ENCODE measurements at places on chromosomes 2 and 18.

DNA sequence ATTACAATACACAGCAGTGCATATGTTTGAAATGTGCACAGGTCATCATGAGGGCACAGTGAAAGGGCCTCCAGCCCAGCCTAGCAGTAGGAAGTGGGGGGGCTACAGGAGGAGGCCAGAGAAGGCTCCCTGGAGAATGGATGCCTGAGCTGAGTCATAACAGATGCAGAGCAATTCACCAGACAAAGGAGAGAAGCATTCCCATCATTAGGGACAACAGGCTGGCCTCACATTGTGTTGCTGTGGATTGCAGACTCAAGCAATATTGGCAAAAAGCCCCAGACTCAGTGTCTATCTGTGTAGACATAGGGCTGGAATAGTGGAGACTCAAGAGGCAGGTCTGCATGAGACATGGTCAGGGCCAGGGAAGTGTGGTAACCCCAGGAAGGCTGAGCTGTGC is 329.9 kb downstream of the DLGAP1 start:
- peak; percentile 47 for DNase-seq

- DNase-seq, result no peak
Measured at GRCh38 chr2:26941486-26941885, 29.0 kb upstream of the MAPRE3 start.

DNA sequence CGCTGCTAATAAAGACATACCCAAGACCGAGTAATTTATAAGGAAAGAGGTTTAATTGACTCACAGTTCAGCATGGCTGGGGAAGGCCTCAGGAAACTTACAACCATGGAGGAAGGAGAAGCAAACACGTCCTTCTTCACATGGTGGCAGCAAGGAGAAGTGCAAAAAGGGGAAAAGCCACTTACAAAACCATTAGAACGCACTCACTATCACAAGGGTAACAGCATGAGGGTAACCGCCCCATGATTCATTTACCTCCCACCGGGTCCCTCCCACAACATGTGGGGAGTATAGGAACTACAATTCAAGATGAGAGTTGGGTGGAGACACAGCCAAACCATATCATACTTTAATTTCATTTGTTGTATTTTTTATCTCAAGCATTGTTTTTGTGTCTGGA is 67.5 kb downstream of the ATP9B start:
- no peak for DNase-seq

DNA sequence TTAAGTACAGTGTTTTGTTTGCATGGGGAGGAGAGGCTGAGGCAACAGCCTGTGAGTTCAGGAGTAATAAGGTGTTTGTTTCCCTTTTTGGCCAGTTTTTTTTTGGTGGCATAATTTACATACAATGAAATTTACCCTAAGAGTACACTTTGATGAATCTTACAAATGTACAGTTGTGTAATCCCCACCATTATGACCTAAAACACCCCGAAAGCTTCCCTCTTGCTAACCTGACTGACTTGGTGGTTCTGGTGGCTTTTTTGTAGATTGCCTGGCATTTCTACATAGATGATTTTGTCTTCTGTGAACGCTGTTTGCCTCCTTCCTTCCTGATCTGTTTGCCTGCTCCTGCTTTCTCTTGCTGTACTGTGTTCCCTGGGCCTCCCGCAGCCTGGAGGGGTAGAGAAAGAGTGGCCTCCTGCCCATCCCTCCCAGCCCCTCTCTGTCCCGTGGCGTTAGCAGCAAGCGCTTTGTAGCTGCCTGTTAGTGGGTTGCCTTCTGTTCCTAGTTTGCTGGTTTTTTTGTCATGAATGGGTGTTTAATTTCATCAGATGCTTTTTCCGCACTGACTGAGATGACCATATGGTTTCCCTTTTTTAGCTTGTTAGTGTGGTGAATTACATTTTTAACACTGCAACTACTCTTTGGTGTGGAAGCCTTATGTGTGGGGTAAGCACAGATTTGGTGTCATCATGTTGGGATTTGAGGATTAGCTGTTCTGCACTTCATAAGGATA is 32.1 kb downstream of the ASAP2 start:
- peak; percentile 93 for DNase-seq

DNA sequence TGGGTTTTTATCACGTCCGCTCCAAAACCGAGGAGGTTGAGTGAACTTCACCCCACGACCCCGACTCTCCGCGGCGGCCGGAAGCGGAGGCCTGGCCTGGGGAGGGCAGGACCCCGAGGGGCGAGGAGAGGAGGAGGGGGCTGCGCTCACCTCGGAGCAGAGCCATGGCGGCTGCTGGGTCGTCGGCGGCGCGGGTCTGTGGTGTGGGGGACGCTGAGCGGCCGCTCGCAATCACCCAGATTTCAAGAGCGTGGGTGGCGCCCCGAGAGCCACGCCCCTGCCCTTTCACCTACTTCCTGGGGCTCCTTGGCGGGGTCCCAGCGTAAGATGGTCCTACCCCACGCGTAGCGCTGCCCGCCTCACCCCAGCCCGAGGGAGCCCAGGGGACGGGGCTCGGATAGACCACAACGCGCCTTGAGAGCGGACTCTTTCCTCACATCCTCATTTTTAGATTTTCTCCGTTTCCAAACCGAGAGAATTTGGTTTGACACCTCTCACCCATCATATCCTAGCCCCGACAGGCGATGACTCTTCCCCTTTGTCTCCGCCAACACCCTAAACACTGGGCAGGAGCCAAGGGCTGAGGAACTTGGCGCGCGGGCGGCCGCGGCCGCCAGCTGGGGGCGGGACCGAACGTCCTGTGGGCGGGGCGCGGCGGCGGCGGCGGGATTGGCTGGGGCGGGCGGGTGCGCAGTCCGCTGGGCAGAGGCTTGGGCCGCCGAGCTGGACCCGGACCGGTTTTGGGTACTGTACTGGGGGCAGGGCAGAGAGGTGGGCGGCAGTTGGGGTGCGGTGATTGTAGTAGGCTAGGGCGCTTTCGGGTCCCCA is at the start of gene ACAA2:
TSS of gene ACAA2 (minus strand) at position 215 of the 828 bp plus-strand sequence. CDS start at position 166, 49 bp downstream.
- peak; percentile 90 for DNase-seq
